ENCODE measurements at places on chromosomes 1 and 21. TPM values are rescaled to one million over a fixed set of nuclear protein-coding genes. Genes with fewer than 3 reads are reported as not detected.

Gene CACNA1S
- not detected for polyA plus RNA-seq

Gene SPAG17
- polyA plus RNA-seq = not detected

Gene MIXL1
- polyA plus RNA-seq = 0.08 TPM

Gene TCHH
- not detected for polyA plus RNA-seq

Gene OR14K1
- not detected for polyA plus RNA-seq

Gene EPHA10
- not detected for polyA plus RNA-seq

Gene PLPP3
- polyA plus RNA-seq = 185 TPM

Gene LEFTY2
- 0.05 TPM for polyA plus RNA-seq

DNA sequence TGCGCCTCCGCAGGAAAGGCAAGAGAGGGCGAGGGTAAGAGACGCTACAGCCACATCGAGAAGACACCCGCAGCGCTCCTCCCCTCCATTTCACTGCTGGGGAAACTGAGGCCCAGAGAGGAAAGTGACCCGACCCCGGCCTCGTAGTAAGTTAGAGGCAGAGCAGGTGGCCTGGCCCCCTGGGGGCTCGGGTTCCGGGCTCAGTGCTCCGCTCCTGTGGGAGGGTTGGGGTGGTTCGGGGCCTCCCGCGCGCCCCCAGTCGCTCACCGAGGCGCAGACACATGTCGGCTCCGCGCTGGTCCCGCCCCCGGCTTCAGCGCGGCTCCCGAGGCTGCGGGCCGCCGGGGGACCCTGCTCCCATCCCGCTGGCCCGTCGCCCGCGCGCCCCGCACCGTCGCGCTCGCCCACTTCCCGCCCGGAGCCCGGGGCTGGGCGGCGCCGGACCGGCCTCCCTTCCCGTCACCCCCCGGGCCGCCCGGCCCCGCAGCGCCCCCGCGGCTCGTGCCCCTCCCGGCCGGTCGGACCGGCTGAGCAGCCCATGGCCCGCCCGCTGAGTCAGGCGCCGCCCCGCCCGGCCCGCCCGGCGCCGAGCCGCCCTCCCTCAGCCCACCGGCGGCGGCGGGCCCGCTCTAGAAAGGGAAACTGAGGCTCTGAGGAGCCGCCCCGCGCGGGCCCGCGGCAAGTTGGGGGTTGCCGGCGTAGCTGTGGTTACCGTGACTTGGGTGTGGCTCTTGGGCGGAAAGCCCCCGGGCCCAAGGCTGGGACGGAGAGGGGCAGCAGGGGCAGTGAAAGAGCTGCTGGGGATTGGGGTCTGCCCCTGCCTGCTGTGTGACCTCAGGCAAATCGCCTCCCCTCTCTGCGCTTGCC lies at the start of gene TMEM54:
Gene TMEM54, minus strand, starts transcription at position 434 of the 867 bp plus-strand sequence. Its CDS starts 151 bp downstream, at position 283.
- DNase-seq = peak; percentile 26

DNA sequence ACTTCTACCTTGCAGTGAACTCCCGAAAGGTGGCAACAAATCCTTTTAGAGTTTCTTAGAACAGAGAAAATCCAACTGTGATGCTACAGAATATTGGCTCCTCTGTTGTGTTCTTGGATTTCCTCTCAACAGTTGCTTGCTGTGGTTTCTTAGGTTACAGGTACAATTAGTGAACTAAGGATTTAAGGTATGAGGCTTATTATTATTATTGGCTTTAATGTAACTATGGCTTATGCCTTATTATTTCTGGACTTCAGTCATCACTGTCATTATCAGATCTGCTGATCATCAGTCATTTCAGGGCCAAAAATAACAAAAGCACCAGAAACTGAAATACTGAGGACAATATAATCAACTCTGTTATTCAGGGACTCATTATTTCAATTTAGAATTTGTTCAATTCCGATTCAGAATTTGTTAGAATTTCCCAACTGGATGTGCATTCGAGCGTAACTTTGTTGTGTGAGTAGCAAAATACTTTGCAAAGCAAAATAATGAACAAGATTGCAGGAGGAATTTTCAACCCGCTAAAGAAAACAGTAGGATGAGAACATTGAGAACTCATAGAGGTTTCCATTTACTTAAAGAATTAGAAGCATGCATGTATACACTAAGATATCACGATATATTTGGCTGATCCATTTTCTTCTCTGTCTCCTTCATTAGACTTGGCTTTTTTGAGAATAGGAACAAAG lies 65.5 kb upstream of the AK4 start:
- DNase-seq = no peak

DNA sequence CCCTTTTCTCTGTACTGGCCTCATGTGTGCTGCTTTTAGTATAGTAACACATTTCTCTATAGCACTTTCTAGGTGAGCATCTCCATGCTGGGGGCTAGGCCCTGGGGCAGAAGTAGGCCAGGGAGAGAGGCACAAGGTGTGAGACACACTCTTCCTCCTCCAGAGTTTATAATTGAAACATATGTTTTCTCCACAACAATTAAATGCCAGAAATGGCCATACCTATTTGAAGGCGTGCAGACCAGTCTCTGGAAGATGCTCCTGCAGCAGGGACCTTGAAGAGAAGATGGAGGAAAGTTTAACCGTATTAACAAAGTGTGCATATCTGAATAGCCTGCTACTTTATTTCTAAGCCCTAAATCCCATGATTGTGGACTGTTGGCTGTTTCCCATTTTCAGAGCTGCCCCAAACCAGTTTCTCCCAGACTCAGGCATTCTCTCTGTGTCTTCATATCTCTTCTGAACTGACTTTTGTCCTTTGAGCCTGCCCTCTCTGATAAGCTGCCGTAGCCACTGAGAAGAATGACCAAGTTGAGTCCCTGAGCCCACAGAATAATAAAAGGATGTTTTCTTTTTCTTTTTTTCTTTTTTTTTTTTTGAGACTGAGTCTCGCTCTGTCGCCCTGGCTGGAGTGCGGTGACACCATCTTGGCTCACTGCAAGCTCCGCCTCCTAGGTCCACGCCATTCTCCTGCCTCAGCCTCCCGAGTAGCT lies 81.3 kb downstream of the LRRC8D start:
- DNase-seq = no peak

DNA sequence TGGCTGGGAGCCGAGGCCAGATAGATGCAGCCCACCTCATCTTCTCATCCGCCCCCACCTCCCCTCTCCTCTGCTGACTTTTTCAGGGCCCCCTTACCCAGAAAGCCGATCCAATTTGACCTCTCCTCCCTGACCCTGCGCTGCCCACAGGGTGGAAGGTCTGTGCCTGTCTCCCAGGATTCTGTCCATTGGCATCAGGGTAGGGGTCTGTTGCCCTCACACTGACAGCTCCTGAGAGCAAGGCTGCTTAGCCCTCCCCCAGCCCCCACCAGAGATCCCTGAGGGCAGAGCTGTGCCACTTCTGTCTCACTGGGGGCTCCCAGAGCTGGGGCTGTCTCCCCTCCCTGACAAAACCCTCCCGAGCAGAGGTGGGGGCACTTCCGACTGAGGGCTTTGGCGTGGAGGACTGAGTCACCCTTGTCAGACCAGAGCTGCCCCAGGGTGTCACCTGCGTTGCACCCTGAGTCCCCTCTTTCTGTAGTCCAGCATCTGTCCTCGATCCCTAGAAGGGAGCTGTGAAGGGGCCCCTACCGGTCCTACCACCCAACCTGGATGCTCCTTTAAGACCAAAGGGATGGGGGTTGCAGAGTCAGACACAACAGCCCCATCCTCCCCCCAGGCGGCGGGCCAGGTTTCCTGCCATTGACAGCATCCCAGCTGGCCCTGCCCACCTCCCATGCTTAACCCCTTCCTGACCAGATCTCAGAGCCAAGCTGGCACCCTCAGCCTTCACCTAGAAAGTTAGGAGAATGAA lies 2.4 kb upstream of the FAM110D start:
- no peak for DNase-seq

DNA sequence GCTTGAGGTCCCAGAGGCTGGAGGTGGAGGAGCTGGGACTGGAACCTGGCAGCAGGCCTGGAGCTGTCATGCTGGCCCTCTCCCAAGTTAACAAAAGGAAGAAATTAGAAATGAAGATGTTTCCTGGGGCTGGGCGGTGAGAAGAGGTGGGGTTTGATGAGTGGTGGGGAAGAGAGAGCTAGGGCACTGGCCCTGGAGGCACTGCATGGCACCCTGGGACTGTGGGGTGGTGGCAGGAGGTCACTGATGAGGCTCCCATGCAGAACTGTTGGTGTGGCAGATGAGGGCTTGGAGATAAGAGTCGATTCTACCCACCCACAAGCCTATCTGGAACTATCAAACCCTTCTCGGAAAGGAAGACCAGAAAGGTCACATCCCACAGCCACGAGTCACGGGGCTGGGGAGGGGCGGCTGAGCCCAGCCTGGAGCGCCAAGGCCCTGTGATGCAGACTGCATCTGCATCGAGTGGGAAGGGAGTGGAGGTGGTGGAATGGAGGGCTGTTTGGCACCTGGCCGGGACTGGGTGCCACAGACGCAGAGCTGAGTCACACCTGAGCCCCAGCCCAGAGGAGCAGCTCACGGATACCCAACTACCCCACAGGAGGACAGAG lies 29.4 kb downstream of the MRPL37 start:
- DNase-seq = peak; percentile 67

DNA sequence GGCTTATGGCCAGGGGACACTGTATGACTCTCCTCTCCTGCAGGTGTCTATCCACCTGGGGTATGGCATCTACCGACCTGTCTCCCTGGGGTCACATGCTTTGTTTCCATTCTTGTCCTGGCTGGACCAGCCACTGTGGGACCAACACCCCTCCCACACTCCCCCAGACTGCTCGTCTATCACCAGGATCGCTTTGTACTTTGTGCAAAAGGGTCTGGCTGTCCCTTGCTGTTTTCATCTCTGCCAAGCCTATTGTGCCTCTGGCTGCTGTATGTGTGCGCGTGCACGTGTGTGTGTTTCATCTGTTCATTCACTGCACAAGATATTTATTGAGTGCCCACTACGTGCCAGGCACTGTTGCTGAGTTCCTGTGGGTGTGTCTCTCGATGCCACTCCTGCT lies 25.5 kb downstream of the ETNK2 start:
- DNase-seq = no peak

- DNase-seq = peak; percentile 20
Observed at GRCh38 chr1:181423301-181423918, 59.9 kb upstream of the CACNA1E start.

DNA sequence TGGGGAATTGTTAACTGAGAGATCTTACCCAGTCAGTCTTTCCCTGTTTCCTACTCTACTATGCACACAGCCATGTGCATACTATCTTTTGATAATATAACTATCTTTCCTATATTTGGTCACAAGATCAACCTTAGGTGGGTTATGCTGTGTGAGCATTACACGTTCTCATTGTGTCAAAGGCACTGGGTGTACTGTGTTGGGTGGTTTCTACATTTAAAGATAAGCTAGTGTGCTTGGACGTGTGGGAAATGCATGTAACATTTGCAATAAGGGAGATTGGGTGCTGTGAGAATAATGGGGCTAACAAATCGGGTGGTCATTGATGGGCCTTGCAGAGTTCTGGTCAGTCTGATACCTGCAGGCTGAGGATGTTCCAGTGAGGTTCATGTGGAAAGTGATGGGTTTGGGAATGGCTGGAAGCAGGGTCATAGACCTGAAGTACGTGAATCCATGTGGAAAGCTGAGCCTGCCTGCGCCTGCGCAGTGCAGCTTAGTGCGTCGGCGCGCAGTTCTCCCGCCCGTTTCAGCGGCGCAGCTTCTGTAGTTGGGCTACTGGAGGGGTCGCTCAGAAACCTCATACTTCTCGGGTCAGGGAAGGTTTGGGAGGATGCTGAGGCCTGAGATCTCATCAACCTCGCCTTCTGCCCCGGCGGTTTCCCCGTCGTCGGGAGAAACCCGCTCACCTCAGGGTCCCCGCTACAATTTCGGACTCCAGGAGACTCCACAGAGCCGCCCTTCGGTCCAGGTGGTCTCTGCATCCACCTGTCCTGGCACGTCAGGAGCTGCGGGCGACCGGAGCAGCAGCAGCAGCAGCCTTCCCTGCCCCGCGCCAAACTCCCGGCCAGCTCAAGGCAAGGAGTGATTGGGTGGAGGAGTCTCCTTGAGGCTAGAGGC lies at the start of gene MSH4:
Gene MSH4, plus strand, starts transcription at position 507 of the 897 bp plus-strand sequence. Its CDS starts 104 bp downstream, at position 611.
- DNase-seq = peak; percentile 6
